NCI-H1092 treated with DMSO at 0.1 percent for 48 hours (cell line): ENCODE measurements at places on chromosomes 6 and 20.

- no peak for DNase-seq
Observed at GRCh38 chr6:10583509-10583901, 62.4 kb downstream of the GCNT2 start.

GRCh38 chr6:158043008-158043407 is 61.3 kb downstream of the SYNJ2 start:
- DNase-seq, result no peak

DNA sequence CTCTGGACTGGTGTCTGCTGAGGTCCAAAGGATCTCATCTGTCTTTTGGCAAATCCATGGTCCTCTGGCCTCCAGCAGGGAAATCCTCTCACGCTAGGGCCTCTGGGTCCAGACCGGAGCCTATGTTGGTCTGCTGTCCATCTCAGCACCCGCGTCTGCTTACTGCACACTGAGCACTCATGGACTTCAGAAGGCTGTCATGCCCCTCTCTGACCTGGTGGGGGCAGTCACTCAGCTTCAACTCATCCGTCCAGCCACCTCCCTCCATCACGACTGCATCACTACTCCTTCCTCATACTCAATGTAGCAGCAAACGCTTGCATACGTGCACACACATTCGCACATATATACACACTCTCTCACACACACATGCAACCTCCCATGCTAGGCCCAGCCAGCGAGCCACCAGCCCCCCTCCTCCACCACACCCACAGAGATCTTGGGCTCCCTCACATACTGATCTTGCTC is 33.3 kb downstream of the GABRR2 start:
- no peak for DNase-seq

GRCh38 chr6:35238843-35239289 is 20.7 kb upstream of the ZNF76 start:
- DNase-seq, result peak; percentile 7

GRCh38 chr6:71402096-71402495 is 113.5 kb downstream of the OGFRL1 start:
- DNase-seq, result no peak

GRCh38 chr20:38315290-38315966 is 11.5 kb downstream of the BPI start:
- no peak for DNase-seq

DNA sequence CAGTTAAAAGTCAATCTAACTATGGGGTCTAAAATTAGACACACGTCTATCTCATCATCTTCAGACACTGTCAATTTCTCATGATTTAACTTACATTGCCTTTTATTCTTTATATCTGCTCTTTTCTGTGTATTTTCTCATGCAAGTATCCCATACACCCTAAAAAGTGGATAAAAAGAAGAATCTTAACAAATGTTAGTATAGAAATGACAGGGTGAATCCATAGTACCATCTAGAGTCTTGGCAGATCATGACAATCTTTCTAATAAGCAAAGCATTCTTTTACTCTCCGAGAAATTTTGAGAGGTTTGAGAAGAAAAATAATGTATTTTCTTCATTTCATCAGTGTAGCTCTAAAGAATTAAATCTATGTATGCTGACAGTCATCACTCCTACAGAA is 382.7 kb downstream of the C6orf118 start:
- DNase-seq, result peak; percentile 53

- peak; percentile 72 for DNase-seq
Observed at GRCh38 chr6:159929819-159930218, 39.0 kb downstream of the MAS1 start.

- peak; percentile 91 for DNase-seq
Observed at GRCh38 chr20:37956107-37956585, 53.2 kb downstream of the VSTM2L start.

- no peak for DNase-seq
Observed at GRCh38 chr20:952196-952795, 36.2 kb upstream of the ANGPT4 start.

- no peak for DNase-seq
Observed at GRCh38 chr6:89643406-89643805, 4.9 kb upstream of the LYRM2 start.
